ENCODE measurements at places on chromosomes 1 and 21. TPM values are rescaled to one million over a fixed set of nuclear protein-coding genes. Genes with fewer than 3 reads are reported as not detected.
A peak's percentile ranks its signal among the peaks of the same experiment; 100 is the strongest.

The APCS gene
- total RNA-seq: not detected

GRCh38 chr1:205335692-205336091 is 14.1 kb upstream of the NUAK2 start:
- no peak for DNase-seq

DNA sequence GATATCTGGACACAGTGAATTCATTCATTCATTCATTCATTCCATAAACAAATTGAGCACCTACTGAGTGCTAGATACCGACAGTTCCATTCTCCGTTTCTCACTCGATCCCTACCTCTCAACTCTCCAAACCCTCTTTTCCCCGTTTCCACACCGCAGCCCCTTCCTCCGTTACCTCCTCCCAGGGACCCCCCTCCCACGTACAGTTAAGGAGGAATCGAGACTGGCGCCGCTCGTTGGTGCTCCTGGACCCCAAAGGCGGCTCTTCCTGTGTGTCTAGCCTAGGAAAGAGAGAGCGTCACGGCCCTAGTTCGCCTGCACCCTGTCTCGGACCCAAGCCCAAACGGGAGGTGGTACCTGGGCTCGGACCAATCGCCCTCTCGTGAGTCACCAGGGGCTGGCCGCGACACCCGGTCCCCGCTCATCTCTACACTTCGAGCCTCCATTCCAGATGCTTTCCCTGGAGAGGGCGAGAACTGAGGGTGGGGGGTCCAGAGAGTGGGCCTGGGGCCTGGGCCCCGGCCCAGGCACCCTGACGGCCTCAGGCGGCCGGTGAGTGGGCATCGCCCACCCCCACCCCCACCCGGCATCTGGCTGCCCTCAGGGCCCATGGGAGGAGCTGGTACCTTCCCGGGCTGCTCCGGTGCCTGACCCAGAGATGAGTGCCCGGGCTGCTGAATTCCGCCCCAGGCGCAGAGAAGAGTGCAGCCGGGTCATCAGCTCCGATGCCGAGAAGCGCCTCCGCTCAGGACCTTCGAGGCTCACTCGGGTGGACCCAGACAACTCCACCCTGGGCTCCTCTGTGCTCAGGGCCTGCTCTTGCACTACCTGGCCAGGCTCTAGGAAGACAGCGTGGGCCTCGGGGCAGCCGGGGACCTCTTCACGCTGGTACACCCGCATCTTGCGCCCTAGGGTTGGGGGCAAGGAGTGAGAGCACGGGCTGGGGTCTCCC is 4.9 kb downstream of the ARHGEF19 start:
- DNase-seq: no peak

DNA sequence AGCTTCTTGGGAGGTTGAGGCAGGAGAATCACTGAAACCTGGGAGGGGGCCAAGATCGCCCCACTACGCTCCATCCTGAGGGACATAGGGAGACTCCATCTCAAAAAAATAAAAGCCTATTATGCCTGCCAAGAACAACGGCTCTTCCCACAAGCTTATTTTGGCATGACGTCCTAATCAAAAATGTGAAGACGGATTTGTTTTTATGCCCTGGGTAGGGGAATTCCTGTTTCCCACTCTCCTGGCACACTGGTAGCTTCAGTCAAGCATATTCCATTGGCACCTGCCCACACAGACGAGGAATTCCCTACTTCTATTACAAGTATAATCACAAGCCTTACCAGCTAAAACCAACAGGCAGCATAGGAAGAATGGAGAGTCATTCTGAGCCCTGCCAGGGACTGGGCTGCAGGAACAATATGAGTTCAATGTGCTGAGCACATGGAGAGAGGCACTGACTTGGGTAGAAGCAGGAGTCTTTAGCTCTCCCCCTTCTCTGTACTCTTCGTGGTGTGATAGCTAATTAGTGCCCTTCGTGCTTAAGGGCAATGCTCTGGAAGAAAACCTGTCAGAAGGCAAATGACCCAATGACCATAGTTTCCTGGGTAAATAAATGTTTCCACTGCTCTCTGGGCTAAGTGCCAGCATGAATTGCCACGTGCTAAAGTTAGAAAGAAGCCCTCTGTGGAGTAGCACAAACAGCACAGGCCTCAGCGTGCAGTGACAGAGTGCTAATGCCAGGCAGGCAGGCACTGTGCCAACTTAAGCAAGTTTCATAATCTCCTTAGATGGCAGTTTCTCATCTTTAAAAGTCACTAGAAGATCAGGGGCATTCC is 16.8 kb downstream of the TNFSF4 start:
- DNase-seq: peak; percentile 55

Measured in thoracic aorta (tissue), 2 donors.